ENCODE measurements at places on chromosomes 16 and 17.

GRCh38 chr16:7964744-7965143 is 625.6 kb downstream of the TMEM114 start:
- DNase-seq, result no peak

DNA sequence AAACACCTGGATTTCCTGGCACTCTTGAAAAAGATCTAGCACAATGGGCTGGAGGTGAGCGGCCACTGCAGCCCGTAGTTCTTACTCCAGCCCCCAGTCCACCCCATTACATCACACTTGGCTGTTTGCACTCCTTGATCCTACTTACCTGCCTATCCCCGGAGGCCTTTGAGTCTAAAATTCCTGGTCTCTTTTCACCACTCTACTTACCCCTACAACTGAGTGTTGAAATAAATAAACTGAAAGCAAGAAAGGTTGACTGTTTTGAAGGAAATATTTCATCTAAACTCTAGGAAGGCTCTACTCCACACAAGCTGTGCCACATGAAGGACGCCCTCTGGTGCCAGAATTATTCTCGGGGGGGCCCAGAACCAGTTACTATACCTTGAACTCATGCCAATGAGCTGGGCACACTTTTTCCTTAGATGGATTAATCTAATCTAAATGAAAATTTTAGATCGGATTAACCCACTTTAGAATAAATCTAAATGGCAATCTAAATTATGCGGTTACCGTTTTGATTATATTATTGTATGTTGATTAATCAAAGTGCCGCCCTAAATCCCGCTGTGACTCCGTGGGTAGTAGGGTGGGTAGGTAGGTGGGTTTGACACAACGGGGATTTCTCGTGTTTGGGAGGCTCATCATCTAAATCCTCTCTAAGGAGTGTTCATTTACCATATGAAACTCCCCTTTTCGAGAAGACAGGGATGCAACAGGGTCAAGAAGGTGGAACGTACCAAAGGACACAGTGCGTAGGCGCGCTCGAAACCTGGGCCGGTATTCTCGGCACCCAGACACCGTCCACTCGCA is 651 bp upstream of the EIF1 start:
- peak; percentile 62 for DNase-seq

DNA sequence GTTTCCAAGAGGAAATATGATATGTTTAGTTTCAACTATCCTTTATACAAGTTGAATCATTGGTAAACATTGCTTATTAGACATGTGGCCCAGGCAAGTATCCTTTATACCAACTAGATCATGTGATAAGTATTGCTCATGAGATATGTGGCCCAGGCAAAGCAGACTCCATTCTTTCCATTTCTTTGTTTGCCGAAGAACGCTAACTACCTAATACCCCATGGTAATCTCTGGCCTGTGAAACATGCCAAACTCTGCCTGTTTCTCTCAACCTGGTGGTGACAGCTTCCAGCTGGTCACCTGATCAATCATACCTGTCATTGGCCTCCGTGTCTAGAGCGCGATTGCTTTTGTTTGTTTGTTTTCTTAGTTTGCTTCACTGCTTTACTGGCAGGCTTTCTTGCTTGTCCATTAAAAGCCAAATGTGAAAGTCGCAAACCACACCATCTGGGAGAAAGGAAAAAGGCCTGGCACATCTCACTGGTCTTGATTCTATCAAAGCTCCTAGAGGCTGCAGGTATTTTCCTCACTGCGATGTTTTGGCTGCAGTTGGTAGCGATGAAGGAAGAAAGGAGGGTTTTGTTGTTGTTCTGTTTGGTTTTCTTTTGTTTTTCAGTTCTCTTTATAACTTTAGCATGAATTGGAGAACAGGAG is 686.2 kb downstream of the KCNJ2 start:
- no peak for DNase-seq

- no peak for DNase-seq
Measured at GRCh38 chr17:50141745-50142110, 8.7 kb downstream of the PPP1R9B start.

DNA sequence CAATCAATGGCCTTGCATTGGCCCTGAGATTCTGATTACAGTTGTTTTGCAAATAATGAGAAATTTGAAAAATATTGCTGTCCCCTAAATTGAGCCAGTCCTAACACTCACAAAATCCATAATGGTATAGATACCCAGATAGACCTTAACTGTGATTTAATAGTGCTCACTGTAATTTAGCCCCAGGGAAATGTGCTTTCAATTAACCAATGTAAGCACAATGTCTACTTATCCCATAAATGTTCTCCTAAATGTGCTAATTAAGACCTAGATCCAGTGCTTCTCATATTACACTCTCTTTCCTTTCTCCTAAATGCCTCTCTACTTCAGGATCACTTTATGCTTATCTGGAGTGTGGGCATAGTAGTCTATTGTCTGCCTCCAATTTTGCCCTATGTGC is 417.8 kb upstream of the CCL2 start:
- no peak for DNase-seq

- DNase-seq, result no peak
Measured at GRCh38 chr16:795580-796229, 4.8 kb downstream of the GNG13 start.

GRCh38 chr17:31357839-31358394 is 33.6 kb upstream of the RAB11FIP4 start:
- DNase-seq, result no peak

DNA sequence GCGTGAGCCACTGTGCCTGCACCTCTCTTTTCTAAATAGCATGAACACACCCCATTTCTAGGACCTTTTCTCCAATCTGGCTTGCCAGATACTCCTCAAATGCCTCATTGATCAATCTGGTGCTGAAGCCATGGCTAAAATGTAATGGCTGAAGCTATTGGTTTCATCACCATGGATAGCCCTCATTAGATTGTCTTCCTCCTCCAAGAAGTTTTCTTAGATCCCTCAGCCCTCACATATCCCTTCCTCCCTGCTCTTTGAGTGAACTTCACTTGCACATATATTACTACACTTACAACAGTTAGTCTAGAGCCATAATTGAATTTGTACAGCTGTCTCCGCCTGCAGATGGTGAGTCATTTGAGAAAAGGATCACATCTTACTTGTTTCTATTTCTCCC is 77.9 kb upstream of the TOX3 start:
- DNase-seq, result no peak

DNA sequence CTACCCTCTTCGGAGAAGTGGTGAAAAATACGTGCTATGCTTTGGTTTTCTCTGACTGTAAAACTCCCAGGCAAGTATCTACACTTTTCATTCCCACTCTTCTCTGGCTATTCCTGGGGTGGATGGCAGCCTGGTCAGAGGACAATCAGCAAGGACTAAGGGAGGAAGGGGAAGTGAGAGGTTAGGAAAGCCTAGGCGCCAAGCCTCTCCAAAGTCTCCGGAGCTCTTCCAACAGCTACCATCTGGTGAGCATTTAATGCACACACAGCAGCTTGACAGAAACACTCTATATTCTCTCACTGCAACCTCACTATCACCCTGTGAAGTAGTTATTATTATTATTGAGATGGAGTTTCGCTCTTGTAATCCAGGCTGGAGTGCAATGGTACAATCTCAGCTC is 65.1 kb downstream of the WSCD1 start:
- DNase-seq, result no peak

- no peak for DNase-seq
Measured at GRCh38 chr16:768428-768827, 7.9 kb downstream of the MSLN start.

GRCh38 chr16:19338335-19338734 is 52.8 kb downstream of the CLEC19A start:
- no peak for DNase-seq

DNA sequence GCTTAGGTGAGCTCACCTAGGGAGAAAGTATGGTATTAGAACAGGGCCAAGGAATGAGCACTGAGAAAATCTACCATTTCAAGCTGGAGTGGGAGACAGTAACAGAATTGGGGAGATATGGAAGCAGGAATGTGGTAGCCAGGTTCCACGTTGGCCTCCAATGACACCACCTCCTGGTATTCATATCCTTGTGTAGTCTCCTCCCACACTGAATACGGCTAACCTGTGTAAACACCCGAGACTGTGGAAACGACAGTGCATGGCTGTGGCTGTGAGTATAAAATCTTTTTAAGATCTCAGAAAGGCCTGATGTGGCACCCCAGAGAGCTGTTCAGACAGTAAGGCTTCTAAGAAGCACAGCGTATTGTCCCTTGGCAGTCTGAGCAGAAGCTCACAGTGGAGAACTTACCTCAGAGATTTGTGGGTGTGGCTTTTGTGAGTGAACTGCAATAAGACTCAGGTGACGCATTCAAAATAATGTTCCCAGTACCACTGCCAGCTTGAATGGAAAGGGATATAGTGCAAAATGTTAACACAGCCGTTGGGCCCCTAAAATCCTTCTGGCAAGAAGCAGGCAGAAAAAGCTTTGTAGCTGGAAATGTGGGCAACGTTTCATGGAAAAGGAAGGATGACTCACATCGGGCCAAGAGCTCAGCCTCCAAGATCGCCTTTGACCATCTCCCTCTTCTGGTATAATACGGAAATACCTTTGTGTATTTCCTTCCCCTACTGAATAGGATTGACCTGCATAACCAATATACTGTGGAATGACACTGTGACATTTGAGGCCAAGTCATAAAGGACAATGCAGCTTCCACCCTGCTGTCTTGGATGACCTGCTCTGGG is 14.4 kb downstream of the SDR42E1 start:
- DNase-seq, result no peak

- no peak for DNase-seq
Measured at GRCh38 chr17:47615766-47616424, 33.8 kb upstream of the KPNB1 start.

DNA sequence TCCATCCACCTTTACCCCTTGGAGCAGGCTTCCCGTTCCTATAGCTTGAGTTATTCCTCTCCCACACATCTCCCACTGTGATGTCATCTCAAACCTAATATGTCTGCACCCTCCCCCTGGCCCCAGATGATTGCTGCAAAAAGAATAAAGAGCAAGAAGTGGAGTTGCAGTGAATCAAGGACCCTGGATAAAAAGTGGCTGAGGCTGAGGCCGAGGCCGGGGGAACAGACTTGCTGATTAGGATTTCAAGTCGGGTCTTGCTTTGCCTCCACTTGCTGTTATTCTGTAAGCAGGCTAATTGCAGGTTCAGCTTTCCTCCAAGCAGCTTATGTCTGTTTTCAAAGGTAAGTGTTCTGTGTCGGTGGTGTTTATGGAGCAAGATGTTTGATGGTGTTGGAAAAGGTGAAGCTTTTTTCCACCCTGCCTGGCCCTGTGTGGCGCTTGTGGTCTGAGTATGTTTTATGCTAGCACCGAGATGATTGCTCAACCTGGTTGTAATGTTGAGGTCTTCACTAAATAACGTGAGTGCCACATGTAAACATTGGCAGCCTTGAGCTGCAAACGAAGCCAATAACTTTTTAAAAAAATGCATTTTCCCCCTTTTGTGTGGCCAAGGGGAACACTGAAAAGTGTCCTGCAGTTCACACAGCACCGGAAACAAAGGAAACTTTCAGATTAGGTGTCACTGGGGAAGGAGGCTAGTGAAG is 15.4 kb downstream of the HS3ST3B1 start:
- no peak for DNase-seq

DNA sequence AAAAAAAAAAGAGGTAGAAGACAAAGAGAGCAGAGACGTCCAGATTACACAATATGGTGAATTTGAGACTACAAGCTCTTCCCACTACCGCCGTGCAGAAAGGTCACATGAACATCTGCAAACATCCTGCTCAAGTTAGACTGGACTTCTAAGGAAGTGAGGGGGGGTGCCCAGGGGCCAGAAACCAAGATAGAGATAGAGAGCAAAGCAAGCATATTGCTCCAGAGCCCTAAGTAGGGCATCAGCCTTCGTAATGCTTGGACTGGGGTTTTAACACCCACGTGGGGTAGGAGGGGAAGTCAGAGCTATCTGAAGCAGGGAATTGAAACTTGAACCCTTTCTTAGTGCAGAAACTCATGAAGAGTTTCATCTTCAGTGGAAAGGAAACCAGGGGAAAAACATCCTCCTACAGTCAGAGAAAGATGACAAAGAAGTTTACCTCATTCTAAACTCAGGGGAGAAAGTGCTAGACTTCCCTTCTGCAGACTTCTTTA is 8.7 kb downstream of the CLEC19A start:
- peak; percentile 26 for DNase-seq

DNA sequence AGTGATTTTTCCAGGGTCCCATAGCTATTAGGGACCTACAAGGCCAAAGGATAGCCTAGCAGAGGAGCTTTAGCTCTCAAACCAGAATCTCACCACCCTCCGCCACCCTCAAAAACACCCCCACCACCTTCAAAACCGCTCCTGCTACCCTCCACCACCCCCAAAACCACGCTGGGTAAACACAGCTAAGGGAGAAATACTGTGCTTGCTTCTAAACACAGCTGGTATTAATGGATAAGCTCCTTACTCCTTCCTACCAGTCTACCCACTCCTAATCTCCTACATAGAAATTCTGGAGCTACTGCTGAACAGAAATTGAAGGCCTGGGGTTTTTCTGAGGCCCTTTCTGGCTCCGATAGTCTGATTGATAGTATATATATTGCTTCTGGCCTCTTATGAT is 2.2 kb upstream of the LPCAT2 start:
- DNase-seq, result no peak

DNA sequence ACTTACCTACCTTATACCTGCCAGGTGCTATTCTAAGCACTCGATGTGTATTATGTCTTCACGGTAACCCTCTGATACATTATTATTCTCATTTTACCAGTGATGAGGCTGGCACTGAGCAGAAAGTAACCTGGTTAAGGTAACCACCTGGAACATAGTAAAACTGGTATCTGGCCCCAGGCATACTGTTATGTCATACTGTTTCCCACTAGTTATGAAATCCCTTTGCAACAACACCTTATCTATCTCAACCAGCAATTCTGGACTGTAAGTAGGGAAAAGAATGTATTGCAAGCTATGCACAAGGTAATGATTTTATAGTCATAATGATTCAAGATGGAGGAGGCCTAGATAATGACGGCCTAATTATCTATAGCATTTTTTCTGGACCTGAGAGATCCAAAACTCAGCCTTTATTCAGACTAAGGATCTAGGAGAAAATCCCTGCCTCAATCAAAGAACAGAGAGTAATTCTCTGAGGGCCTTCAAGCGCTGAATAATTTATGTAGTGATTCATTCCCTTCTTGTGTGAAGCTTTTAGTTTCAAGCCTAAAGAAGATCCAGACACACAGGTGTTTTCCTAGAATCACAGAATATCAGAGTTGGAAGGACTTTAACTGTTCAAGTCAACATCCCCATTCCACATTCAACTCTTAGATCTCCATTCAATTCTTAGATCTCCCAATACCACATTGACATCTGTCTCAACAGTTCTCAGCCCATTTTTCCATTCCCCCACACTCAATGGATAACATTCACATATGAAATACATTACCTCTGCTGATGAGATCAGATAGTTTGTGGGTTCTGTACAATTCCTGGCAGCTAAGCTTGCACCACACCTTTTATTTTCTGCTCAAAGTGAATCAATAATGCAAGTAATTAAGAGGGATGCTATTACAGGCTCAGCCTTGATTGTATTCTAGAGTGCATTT is 14.9 kb upstream of the MMD start:
- DNase-seq, result no peak

GRCh38 chr17:73906896-73907870 is 262.9 kb upstream of the SDK2 start:
- DNase-seq, result no peak

- DNase-seq, result no peak
Measured at GRCh38 chr16:85173981-85174751, 61.9 kb upstream of the CIBAR2 start.
